ENCODE measurements at places on chromosomes 1 and 21. TPM values are rescaled to one million over a fixed set of nuclear protein-coding genes. Genes with fewer than 3 reads are reported as not detected.

GRCh38 chr1:2429780-2430591, 17.6 kb upstream of the PEX10 start:
- H3K36me3 ChIP-seq: no peaks in the 10 kb centered on the region
- H3K4me1 ChIP-seq: no peaks in the 10 kb centered on the region
- DNase-seq: no peak
- H3K27me3 ChIP-seq: no peaks in the 10 kb centered on the region

GRCh38 chr21:45867041-45867666, 114.4 kb upstream of the COL6A1 start:
- no peak overlapping the region for H3K4me3 ChIP-seq
- no peak for DNase-seq
- H3K27me3 ChIP-seq: no peaks in the 10 kb centered on the region
- no peaks in the 10 kb centered on the region for H3K36me3 ChIP-seq
- no peaks in the 10 kb centered on the region for H3K4me1 ChIP-seq

DNA sequence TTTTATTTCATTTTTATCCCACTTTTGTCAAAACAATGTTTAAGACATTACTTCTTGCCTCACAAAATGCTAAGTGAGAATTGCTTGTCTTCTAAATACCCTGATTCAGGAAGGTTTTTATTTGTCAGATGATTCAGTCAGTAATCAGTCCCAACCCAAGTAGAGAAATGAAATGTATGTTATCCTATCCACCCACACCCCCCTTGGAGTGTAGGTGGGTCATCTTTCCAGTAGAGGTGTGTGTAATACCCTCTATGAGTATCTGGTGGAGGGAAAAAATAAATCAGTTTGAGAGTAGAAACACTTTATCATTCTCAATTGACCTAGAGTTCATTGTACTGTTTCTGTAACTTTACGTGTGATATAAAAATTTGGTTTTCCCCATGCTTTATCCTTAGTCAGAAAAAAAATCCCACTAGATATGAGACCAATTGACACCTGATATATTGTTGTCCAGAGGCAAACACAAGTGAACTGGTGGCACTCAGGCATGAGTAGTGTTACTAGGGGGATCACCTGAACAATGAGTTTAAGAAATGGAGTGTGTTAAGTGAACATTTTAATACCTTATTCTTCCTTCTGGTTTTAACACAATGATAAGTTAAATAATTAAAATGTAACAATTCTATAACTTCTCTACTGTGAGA, 153.8 kb upstream of the C1orf105 start:
- DNase-seq: no peak
- H3K27ac ChIP-seq: no peak overlapping the region
- no peaks in the 10 kb centered on the region for H3K36me3 ChIP-seq
- no peak overlapping the region for H3K4me3 ChIP-seq
- no peaks in the 10 kb centered on the region for H3K4me1 ChIP-seq

GRCh38 chr1:29543586-29543985, 307.3 kb downstream of the PTPRU start:
- DNase-seq: no peak
- H3K27me3 ChIP-seq: no peaks in the 10 kb centered on the region
- no peak overlapping the region for H3K4me3 ChIP-seq
- no peaks in the 10 kb centered on the region for H3K4me1 ChIP-seq
- H3K27ac ChIP-seq: no peak overlapping the region

DNA sequence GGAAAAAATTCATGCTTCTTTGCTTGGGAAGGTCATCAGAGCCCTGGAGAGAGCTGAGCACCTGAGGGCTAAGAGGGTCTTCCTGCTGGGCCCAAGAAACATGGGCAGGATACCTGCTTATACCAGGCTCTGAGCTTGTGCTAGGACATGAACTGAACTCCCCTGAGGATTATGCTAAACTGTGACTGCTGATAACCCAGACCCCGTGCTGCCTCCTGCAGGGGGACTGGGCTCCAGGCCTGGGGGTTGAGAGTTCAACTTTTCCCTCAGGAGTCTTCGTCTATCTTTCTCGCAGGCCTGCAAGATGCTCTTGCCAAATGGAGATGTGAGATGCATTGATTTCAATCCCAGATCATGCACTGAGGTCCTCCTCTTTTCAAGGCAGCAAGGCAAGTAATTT, 368.5 kb downstream of the HHAT start:
- H3K36me3 ChIP-seq: no peaks in the 10 kb centered on the region
- no peak overlapping the region for H3K4me3 ChIP-seq
- DNase-seq: no peak
- H3K4me1 ChIP-seq: no peaks in the 10 kb centered on the region
- no peaks in the 10 kb centered on the region for H3K27me3 ChIP-seq

GRCh38 chr21:32966120-32966519, 59.6 kb upstream of the OLIG2 start:
- no peak overlapping the region for H3K4me3 ChIP-seq
- no peak for DNase-seq
- H3K36me3 ChIP-seq: no peaks in the 10 kb centered on the region

DNA sequence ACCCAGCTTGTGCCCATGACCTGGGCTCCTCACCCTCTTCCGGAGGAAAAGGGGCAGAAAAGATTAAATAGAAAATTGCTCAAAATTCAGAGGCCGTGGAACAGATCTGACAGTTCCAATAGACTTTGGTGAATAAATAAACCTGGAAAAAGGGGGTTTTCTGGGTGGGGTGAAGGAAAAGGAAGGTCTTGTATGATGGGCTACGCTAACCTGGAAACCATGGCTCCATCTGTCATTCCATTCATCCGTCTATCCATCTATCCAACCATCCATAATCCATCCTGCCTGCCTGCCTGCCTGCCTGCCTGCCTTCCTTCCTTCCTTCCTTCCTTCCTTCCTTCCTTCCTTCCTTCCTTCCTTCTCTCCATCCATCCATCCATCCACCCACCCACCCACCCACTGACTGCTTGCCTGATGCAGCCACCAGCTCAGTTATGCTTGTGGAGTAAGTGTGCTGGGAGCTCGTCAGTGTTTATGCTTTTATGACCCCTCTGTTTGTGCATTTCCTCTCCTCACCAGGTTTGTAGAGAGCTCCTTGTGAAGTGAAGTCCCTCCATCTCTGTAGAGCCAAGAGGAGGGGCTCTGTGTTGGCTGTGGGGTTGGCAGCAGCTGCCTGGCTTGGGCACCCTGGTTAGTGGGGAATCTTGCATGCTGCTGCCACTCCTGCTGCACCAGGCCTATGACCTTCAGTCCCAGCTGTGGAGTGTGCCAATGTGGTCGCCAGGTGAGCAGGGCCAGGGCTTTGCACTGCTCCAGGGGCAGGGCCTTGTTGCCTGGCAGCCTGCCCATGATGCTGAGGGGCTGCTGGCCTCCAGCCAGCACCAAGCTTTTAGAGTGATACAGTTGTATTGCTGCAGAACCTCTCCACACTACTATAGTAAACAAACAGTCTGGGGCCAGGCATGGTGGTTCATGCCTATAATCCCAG, 16.0 kb upstream of the POU3F1 start:
- H3K4me1 ChIP-seq: no peaks in the 10 kb centered on the region
- no peaks in the 10 kb centered on the region for H3K27me3 ChIP-seq
- H3K27ac ChIP-seq: no peak overlapping the region
- no peak for DNase-seq
- no peak overlapping the region for H3K4me3 ChIP-seq

Gene SPRR2B
- total RNA-seq: not detected

- no peak for DNase-seq
- no peak overlapping the region for H3K4me3 ChIP-seq
- H3K27me3 ChIP-seq: no peaks in the 10 kb centered on the region
- H3K4me1 ChIP-seq: no peaks in the 10 kb centered on the region
- no peak overlapping the region for H3K27ac ChIP-seq
These were observed 2.1 kb upstream of the RAB3GAP2 start for GRCh38 chr1:220274251-220274855.

- H3K27me3 ChIP-seq: no peaks in the 10 kb centered on the region
- peaks cover 4% of the 10 kb centered on the region for H3K36me3 ChIP-seq
- no peaks in the 10 kb centered on the region for H3K4me1 ChIP-seq
- DNase-seq: peak; percentile 38
- no peak overlapping the region for H3K27ac ChIP-seq
These were observed 9.4 kb downstream of the COL6A1 start for GRCh38 chr21:45990741-45991605.

DNA sequence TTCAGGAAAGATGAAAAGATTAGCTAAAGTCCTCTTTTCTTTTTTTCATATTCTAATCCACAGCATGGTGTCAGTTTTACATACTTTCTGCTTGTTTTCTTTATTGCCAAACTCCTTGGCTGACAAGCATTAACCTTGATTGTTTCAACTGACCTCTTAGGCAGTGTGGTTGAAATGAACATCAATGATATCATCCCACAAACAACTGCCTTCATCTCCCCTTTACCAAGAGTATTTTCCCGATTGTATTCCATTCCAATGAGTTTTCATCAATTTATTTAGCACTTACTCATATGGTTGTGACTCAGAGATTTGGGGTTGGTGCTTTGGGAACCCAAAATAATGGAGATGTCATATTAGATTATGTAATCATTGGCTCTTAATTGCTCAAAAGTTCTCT, 71.8 kb downstream of the SPAG17 start:
- no peaks in the 10 kb centered on the region for H3K36me3 ChIP-seq
- DNase-seq: no peak

Measured in aorta (tissue), 5 donors.